CD8-positive, alpha-beta memory T cell (primary cell): ENCODE measurements at places on chromosomes 1 and 21. TPM values are rescaled to one million over a fixed set of nuclear protein-coding genes. Genes with fewer than 3 reads are reported as not detected.

DNA sequence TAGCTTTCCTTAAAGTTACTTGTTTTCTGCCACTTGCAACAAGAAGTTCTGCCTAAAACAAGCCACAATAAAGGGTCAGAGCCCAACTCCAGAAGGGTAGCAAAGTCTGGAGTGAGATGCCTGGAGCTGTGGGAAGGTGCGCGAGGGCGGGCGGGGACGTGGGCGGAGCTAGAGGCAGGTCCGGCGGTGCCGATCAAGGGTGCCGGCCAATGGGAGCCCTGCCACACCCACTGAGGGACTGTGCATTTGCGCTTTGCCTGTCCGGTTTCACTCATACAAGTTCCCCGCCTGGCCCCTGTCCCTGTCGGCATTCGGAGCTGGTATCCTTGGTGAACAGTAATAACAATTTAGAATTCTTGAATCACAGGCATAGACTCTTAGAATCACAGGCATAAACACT, 732.4 kb downstream of the MATN1 start:
- no peak overlapping the region for H3K4me3 ChIP-seq
- H3K27me3 ChIP-seq: no peaks in the 10 kb centered on the region
- no peak for DNase-seq
- H3K36me3 ChIP-seq: no peaks in the 10 kb centered on the region
- H3K4me1 ChIP-seq: no peaks in the 10 kb centered on the region

- no peak for DNase-seq
- H3K36me3 ChIP-seq: peaks cover 31% of the 10 kb centered on the region
- peaks cover 34% of the 10 kb centered on the region for H3K4me1 ChIP-seq
These were observed 7.0 kb downstream of the ENSA start for GRCh38 chr1:150622303-150622975.

GRCh38 chr1:186443638-186444037, 17.3 kb downstream of the PDC start:
- DNase-seq: no peak
- no peaks in the 10 kb centered on the region for H3K4me1 ChIP-seq
- no peaks in the 10 kb centered on the region for H3K36me3 ChIP-seq
- no peak overlapping the region for H3K4me3 ChIP-seq
- H3K27ac ChIP-seq: no peak overlapping the region

GRCh38 chr1:109722908-109723691, 11.0 kb downstream of the GSTM5 start:
- no peak overlapping the region for H3K27ac ChIP-seq
- H3K36me3 ChIP-seq: no peaks in the 10 kb centered on the region
- H3K27me3 ChIP-seq: no peaks in the 10 kb centered on the region
- H3K4me3 ChIP-seq: no peak overlapping the region

- H3K4me3 ChIP-seq: no peak overlapping the region
- no peaks in the 10 kb centered on the region for H3K36me3 ChIP-seq
- H3K4me1 ChIP-seq: peaks cover 4% of the 10 kb centered on the region
- no peak for DNase-seq
- no peak overlapping the region for H3K27ac ChIP-seq
These were observed 27.7 kb downstream of the PIGP start for GRCh38 chr21:37045149-37045548.

GRCh38 chr1:40696294-40696693, 4.8 kb downstream of the NFYC start:
- H3K4me1 ChIP-seq: peaks cover 74% of the 10 kb centered on the region
- no peaks in the 10 kb centered on the region for H3K27me3 ChIP-seq
- DNase-seq: no peak
- H3K4me3 ChIP-seq: no peak overlapping the region
- no peaks in the 10 kb centered on the region for H3K36me3 ChIP-seq

The ATAD3C gene
- 1.9 TPM for total RNA-seq

The B3GALT5 gene
- not detected for total RNA-seq

The FAM131C gene
- total RNA-seq: 0.66 TPM

The CRNN gene
- not detected for total RNA-seq
